ENCODE measurements at places on chromosomes 12 and 14.

DNA sequence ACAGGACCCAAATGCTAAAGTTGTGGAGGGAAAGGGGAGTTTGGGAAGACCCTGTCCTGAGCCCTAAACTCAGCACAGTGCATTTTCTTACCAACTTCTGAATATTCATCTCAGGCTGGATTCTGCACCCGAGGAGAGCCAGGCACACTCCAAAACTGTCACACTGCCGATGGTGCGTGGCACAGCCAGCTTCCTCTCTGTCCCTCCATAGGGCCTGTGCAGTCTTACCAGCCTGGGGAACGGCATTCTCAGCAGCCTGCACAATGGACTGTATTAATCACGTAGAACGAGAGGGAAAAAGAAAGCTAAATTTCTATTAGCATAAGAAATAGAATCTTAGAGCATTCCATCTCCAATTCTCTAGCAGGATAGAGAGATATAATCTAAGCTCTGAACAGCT lies 71.3 kb upstream of the GPATCH2L start:
- DNase-seq = no peak

GRCh38 chr14:61484826-61485584 lies 163.6 kb downstream of the PRKCH start:
- no peak for DNase-seq

DNA sequence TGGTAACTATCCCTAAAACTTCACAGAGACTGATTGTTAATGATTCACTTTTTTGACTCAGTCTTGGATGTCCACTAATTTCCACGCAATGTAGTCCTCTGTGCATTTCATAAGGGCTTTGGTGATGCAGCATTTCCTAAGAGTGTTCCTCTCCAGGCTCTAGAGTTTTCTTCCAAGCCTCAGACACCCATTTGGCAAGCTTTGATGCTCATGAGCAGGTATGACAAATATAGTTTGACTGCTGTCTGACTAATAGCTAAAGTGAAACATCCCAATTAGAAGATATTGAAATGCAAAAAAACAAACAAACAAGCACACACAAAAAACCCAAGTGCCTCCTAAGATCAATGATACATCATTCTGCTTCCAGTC lies 1.5 kb upstream of the VAMP1 start:
- DNase-seq = no peak

GRCh38 chr14:95265106-95266094 lies 54.3 kb downstream of the CLMN start:
- no peak for DNase-seq

DNA sequence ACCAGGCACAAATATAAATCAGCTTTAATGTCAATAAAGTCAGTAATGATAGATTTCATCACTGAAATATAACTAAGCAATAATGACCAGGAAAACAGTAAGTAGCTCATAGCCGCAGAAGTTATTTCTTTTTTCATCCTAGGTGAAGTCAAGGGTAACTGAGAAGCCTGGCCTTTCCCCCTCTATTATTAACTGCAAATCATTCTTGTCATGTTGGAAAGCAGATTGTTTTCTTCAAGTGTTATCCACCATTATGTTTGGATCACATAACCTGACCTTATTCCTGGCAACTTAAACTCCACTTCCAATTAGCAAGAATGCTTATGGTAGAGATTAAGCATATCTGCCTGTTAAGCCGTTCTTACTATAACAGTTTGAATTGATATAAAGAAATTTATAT lies 603.4 kb upstream of the FOXG1 start:
- no peak for DNase-seq

GRCh38 chr14:67031920-67032774 lies 157.1 kb upstream of the GARIN2 start:
- DNase-seq = no peak

- DNase-seq = no peak
These were observed 42.4 kb upstream of the CLMN start for GRCh38 chr14:95362138-95362494.

DNA sequence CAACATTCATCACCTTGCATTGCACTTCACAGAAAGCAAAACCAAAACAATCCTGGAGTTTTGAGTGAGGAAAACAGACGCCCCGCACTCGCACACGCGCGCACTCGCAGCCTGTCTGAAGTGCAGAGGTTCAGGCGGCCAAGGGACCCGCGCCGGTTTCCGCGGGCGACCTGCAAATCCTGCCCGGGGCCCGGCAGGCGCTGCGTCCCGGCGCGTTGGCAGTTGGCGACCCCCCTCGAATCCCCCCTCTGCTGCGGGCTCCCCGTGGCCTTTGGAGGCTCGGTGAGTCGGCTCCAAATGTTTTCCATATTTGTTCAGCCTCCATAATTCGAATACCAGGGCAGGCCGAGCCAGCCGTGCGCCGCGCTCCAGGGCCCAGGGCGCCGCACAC lies at the start of gene SSPN:
TSS of gene SSPN (plus strand) at position 324 of the 391 bp plus-strand sequence. CDS start 100 bp downstream, outside the sequence.
- DNase-seq = no peak

DNA sequence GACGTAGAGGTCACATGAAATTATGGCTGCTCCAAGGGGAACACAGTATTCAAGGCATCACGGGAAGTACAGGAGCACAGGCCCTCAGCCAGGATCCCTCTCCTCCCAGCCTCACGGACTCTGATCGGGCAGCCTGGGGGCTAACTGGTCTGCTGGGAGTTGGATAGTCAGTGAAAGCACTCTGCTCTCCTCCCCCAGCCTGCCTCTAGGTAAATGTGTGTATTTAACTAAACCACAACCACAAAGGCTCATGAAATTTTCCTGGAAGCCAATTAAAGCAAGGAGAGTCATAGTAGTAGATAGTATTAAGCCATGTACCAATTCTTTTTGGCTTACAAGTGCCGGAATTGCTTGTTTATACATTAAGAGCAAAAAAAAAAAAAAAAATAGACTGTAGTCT lies 254.3 kb downstream of the MSRB3 start:
- DNase-seq = no peak

GRCh38 chr12:24839268-24839791 lies 109.6 kb downstream of the BCAT1 start:
- DNase-seq = peak; percentile 44

DNA sequence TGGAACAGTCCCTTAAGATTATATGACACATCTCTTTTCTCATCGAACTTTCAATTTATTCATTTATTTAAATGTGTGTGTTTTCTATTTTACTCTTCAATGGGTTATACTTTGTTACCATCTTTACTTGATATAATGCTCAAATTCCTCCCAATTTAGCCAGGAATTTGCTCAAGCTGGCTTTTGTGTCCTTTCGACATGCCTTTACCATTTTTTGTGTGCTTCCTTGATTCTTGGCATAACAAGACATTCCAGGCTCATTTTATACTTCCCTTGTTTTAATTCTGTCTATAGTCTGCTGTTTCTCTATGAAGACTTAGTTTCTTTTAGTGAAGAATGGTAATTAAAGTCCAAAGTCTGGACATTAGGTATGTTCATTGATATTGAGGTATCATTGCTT lies 315.8 kb downstream of the AEBP2 start:
- DNase-seq = no peak

GRCh38 chr12:94147991-94148738 lies at the start of gene PLXNC1:
TSS of gene PLXNC1 (plus strand) at chr12:94148577. CDS start at chr12:94148972, 395 bp downstream.
- DNase-seq = peak; percentile 63

Measured in stimulated activated CD4-positive, alpha-beta T cell treated with anti-CD3 and anti-CD28 coated beads, Interleukin-12 subunit alpha, Interleukin-12 subunit beta, amount 100 ng/mL, for 24 hours (primary cell).